ENCODE measurements at places on chromosomes 1 and 21.

GRCh38 chr21:31370893-31371544 is 27.0 kb upstream of the TIAM1 start:
- DNase-seq, result no peak

- DNase-seq, result no peak
Measured at GRCh38 chr1:3403388-3404231, 50.9 kb upstream of the ARHGEF16 start.

- DNase-seq, result no peak
Measured at GRCh38 chr1:110545492-110545891, 26.5 kb upstream of the KCNA10 start.

DNA sequence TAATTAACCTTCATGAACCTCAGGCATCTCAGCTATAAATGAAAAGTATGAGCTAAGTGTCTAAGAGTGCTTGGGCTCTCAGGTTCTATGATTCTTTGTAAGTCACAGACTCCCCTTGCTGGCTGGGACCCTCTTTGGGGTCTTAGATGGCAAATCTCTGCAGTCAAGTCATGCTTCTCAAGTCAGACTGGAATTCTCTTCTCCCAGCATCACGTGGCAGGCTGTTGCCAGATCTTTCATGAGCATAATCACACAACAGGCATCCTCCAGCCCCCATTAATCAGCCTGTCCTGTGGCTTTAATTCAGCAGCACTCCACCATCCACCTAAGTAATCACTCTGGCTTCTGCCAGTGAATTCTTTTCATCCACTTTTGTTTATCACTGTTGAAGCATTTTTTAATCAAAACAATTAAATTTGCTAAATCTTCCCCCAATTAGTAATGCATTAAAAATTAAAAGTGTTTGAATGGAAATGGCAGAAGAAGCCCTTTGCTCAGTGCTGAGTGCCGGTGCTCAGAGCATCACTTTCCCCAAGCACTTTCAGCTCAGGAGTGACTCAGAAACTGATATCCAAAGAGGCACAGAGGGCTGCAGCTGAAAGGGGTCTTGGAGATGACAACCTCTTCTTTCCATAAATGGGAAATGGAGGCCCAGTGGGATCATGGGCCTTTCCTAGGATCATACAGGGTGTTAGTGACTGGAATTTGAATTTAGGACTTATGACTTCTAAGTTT is 50.2 kb downstream of the C8A start:
- DNase-seq, result no peak

Data from stimulated activated CD4-positive, alpha-beta T cell treated with anti-CD3 and anti-CD28 coated beads, Interleukin-1b, Interleukin-23, amount 100 ng/mL, for 4 hours (primary cell).